ENCODE measurements at places on chromosomes 5 and 9.

- no peak for DNase-seq
Observed at GRCh38 chr5:142445266-142445665, 120.4 kb upstream of the SPRY4 start.

- DNase-seq, result peak; percentile 39
Observed at GRCh38 chr9:136787690-136788400, 3.3 kb upstream of the TMEM141 start.

DNA sequence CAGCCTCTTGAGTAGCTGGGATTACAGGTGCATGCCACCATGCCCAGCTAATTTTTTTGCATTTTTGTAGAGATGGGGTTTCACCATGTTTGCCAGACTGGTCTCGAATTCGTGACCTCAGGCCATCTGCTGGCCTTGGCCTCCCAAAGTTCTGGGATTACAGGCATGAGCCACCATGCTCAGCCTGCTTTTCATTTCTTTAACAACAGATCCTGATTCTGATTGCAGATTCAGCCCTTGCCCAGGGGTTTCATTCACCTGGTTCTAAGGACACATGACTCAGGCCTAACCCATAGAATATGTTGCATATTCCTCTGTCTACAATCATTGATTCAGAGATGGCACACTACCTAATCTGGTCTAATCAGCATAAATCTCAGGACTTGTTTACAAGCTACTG, 56.1 kb upstream of the CCDC112 start:
- DNase-seq, result no peak

GRCh38 chr9:16449076-16449730, 421.3 kb downstream of the BNC2 start:
- DNase-seq, result no peak

DNA sequence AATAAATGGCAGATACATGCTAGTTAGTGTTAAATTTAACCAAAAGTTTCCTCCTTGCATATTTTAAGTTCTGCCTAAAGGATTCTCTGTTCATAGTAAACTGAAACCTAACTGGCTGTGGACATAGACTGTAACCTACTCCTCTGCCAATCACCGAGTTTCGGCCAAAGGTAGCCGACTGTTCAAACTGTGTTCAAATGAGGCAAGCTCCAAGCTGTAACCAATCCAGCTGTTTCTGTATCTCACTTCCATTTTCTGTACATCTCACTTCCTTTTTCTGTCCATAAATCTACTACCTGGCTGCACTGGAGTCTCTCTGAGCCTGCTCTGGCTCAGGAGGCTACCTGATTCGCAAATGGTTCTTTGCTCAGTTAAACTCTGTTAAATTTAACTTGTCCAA, 44.1 kb downstream of the KCNV2 start:
- DNase-seq, result no peak

DNA sequence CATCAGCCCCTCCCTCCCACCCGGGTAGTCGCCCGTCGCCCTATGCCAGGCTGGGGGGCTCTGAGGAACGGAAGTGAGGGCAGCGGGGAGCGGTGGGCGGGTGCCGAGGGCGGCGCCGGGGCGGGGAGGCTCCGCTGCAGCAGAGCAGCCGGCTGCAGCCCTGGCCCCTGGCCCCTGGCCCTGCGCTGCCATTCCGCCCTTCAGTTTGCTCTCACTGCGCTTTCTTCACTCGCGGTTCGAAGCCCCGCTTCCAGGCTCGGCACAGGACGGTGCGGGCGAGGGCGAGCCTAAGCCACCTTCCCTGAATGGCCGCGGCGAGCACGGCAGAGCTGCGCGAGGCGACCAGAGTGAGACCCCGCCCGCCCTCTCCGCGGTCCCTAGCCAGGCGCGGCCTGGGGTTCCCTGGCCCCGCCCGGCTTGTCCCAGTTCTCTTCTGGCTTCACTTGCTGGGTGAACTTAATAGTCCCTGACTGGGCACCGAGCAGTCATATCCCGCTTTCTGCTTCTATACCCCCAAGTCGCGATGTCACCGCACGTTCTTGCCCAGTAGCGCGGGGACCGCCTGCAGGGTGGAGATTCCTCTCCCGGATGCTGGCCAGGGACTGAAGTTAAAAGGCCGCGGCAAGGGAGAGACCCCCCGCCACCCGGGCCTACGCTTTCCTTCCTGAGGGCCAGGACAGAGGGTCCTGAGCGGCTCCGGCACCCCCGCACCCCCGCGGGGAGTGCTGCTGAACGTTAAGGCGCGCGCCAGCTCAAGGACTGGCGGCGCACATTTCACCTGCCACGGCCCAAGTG, 623 bp upstream of the TRIM36 start:
- DNase-seq, result no peak

GRCh38 chr5:2039180-2039531, 156.4 kb upstream of the IRX4 start:
- no peak for DNase-seq

DNA sequence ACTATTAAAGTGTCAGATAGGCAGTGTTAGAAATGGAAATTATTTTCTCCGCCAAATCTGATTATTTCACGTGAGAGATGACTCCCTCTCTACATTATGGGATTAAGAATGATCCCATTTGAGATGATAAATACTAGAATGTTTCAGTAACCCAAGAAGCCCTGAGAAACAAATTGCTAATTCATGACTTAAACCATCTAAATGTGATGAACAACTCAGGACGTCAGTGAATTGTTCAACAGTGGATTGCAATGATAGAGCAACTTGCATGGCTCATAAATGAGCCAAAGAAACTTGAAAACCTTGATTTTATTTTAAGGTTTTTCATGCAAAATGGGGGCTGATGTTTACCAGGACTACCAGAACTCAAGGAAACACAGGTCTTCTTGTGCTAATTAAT, 350.5 kb upstream of the WWC1 start:
- DNase-seq, result no peak

DNA sequence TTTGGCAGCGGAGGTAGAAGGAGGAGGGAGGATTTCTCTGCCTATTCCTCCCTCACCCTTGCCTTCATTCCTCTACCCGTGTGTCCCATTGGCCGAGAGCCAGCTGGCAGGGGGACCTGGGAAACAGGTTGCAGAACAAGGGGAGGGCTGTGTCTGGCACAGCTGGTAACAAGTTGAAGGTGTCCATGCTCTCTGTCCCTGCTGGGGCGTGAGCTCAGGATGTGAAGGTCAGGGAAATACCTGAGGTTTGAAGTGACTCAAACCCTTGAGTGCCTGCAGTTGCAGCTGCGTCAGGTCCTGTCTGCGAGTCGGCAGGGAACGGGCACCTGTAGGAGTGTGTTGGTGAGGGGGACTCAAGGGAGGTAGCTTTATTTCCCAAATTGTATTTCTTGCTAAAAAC, 16.2 kb downstream of the MIGA2 start:
- DNase-seq, result no peak

- DNase-seq, result no peak
Observed at GRCh38 chr5:7186818-7187217, 209.1 kb upstream of the ADCY2 start.

- no peak for DNase-seq
Observed at GRCh38 chr9:120481248-120481647, 98.7 kb downstream of the CDK5RAP2 start.

DNA sequence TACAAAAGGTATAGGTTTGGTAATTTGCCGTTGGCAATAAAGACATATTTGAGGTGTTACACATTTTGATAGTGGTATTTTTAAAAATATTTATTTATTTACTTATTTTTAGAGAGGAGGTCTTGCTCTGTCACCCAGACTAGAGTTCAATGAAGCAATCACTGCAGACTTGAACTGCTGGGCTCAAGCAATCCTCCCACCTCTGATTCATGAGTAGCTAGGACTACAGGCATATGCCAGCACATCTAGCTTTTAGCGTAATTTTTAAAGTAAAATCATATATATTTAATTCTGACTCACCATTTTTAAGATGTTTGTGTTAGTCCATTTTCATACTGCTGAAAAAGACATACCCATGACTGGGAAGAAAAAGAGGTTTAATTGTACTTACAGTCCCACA, 1974.3 kb downstream of the EFNA5 start:
- DNase-seq, result no peak

DNA sequence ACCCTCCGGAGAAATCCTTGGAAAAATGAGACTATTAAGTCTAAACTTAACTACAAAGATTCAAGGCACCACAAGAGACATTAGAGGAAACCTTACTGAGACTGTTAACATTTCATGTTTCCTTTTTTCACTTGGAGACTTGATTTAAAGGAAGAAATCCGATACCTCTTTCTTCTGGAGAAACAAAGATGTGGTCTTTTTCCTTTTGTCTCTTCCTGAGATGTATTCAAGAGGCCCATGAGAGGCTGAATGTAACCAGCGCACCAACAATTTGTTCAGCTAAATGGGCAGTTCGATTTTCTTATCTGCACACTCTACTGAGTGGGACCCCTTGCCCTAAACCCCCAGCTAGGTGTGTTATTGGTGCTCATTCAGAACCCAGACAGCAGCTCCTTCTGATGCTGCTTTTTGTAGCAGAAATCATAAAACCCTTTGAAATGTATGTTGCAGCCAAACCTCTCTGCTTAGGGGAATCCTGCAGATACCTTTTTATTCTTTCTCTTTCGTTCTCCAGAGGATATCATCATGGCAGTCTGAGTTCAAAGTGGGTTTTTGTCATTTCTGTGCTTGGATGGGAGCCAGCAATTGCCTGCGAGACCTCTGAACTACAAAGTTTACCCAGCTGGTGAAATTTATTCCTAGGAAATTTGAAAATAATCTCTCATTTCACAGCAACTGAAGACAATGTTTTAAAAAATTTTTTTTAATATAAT, 41.9 kb upstream of the ACTBL2 start:
- no peak for DNase-seq

GRCh38 chr9:132990781-132991180, 12.3 kb downstream of the GFI1B start:
- DNase-seq, result no peak

DNA sequence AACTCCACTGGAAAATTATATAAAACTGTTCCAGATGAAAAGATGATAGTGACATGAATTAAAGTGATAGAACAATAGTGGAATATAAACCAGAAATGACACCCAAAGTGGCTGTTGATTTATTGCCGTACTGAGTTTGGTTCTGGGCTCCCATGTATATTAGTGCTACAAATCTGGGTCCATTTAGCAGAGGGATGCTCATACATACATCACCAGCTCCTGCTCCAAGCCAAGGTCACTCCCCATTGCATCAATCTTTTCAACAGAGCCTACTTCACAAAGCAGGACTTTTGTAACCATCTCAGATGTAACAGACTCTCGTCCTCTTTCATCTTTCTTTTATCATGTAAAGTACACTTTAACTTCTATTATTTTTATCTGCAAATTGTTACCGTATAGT, 208.6 kb downstream of the GAPVD1 start:
- no peak for DNase-seq

GRCh38 chr9:124576751-124577150, 69.6 kb upstream of the NR5A1 start:
- no peak for DNase-seq

GRCh38 chr5:117411701-117412100, 837.1 kb upstream of the SEMA6A start:
- no peak for DNase-seq

- DNase-seq, result no peak
Observed at GRCh38 chr5:140321796-140322195, 18.9 kb upstream of the PFDN1 start.

- DNase-seq, result no peak
Observed at GRCh38 chr9:99430301-99430700, 208.2 kb downstream of the SEC61B start.

GRCh38 chr9:4117835-4118610, 181.8 kb downstream of the GLIS3 start:
- peak; percentile 2 for DNase-seq

GRCh38 chr5:9667906-9668305, 37.8 kb upstream of the TAS2R1 start:
- no peak for DNase-seq

DNA sequence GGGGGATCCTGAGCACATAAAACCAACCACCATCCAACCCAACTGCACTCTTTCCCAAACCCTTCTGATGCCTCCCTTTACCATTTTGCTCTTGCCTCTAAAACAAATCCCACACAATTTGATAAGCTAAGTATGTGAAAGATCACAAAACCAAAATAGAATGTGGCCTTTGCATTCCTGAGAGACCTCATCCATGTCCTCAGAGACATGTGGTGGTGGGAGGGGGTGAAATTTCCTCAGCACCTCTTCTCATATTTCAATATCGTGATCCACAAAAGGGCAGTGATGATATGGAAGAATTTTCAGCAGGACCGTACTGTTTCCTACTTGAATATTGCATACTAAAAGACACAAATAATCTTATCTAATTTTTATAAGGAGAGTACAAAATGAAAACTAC, 423.3 kb downstream of the TLE1 start:
- DNase-seq, result no peak

GRCh38 chr5:167684251-167684650, 607.2 kb upstream of the WWC1 start:
- no peak for DNase-seq

DNA sequence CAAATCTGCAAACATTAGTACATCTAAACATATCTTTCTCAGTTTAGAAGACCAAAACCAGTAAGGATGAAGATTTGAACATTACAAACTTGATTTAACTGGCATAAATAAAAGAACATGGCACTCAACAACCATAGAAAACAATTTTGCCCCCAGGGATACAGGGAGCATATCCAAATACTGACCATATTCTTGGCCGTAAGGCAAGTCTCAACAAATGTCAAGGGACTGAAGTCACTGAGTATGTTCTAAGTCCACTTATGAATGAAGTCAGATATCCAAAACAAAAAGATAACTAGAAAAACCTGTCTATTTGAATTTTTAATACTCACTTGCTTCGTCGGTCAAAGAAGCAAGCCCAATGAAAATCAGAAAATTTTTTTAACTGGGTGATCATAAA, 14.1 kb downstream of the FEM1C start:
- DNase-seq, result no peak

- DNase-seq, result no peak
Observed at GRCh38 chr9:92774274-92774673, 9.6 kb upstream of the BICD2 start.

GRCh38 chr5:176854164-176854563, 43.8 kb downstream of the UNC5A start:
- no peak for DNase-seq

GRCh38 chr5:35457912-35458823, 159.5 kb upstream of the SPEF2 start:
- no peak for DNase-seq

GRCh38 chr5:2169850-2170760, 287.4 kb upstream of the IRX4 start:
- DNase-seq, result no peak

DNA sequence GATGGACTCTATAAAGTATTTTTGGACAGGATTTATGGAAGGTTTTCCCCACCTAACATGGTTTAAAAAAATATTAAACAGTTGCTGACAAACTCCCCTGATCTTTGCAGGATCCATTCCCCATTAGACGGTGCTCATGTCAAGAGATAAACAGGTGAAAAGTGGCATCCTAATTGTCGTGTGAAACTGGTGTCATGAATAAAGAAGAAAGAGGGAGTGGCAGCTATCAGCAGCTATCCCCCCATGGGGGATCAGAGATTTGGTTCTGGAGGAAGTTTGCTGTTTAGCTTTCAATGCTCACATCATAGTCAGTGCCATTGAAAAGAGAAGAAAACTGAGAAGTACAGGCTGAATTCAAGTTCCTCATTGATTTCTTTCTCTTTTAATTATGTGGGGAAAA, 329.3 kb upstream of the BRINP1 start:
- no peak for DNase-seq

Data from stimulated activated CD8-positive, alpha-beta memory T cell treated with anti-CD3 and anti-CD28 coated beads, Interleukin-2, amount 100 ng/mL, for 1 hour (primary cell).